ENCODE measurements at places on chromosomes 13 and 19.

DNA sequence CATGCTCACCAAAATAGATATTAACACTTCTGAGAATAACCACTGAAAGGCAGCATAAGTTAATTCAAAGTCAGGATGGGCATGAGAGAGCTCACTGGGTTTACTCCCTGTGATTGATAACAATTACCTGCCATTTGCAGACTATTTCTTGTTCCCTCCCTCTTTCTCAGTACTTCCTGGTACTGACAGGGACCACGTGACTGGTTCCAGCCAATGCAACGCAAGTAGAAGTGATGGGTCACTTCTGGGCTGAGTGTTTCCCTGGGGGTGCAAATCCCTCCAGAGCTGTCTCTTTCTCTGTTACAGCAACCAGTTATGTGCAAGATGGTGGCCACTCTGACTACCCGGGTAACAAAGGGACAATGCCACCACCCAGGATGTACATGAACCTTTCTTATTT is 118.8 kb downstream of the EFNB2 start:
- DNase-seq: no peak

DNA sequence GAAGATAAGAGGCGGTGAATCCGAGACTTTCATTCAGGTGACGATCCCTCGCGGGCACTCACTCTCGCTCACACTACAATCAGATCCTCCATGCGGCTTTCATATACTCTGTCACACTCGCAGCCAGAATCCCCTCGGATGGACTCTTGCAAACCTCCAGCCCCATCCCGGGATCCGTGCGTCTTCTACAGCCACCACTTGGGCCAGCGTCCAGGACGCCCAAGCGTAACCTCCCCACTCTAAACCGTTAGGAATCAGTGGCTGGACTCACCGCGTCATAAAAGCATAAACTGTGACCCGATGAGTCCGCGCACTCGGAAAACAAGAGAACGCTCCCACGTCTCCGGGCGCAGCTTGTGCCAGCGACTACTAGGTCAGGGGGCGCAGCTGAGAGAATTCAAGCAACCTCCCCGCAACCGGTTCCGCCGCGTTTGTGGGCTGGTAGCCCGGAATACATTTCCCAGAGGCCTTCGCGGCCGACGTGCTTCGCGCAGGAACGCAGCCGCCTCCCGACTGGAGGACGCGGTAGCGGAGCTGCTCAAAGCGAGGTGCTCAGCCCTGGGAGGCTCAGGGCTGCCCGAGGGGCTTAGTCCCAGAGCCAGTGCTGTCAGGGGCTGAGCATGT is 27.6 kb downstream of the ZNF607 start:
- DNase-seq: no peak

DNA sequence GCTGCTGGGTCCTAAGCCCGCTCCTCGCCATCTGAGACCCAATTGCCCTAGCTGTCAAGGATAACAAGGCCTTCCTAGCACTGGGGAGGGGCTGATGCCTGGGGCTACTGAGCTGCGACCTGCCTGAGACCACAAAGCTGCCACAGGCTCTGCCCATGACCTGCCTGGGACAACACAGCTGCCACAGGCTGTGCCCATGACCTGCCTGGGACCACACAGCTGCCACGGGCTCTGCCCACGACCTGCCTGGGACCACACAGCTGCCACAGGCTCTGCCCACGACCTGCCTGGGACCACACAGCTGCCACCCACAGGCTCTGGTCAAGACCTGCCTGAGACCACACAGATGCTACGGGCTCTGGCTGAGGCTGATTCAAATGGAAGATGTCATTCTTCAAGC is 54.8 kb downstream of the EPS15L1 start:
- no peak for DNase-seq

- no peak for DNase-seq
Measured at GRCh38 chr13:110106726-110107125, 200.2 kb downstream of the COL4A1 start.

DNA sequence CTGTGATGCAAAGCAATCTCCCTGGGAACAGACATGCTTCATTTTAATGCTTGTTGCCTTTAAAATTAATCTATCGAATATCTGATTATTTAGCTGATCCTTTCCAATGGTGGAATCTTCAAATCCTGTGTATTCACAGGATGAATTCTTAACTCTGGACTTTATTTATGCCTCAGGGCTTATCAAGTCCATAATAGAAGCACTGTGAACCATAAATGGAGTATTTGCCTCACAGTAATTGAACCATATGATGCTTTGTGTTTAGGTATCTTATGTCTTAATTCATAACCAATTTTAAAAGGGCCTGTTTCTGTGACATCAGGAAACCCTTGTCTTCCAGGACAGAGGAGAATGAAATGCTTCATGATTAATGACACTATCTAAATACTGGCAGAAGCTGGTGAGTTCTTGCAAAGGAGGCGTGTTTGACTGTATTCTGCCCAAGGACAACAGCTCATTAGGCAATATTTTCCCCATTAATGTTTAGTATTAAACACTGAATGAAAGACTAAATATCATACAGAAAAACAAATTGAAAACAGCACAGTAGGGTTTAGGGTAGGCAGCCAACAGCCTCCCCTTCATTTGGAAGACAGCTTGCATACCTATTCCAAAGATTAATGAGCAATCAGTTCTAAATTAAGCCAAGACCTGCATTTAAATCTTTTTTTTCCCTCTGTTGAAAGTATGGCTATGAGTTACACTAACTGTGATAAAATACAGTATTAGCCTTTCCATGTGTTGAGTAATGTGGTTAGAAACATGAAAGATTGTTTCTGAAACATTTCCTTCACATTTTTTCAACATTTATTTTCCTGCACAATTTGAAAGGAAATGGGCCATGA is 709.4 kb downstream of the PCDH9 start:
- DNase-seq: no peak

- no peak for DNase-seq
Measured at GRCh38 chr13:112057736-112058518, 9.0 kb upstream of the SOX1 start.

DNA sequence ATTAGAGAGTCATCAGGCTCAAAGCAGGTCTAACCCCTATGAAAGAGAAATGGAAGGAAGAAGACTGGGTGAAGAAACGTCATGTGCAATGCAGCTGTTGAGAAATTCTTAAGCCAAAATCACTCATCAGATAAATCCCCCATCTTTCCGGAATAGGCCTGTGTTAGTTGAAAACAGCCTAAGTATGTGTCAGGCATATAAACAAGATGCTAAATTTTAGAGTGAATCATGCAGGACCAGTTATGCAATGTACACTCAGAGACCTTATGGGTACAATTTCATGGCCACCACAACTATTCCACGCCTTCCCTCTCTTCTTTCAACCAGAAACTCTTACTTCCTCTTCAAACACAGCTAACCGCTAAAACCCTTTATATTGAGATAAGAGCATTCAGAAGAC is 717.7 kb upstream of the ATXN8OS start:
- DNase-seq: peak; percentile 92

DNA sequence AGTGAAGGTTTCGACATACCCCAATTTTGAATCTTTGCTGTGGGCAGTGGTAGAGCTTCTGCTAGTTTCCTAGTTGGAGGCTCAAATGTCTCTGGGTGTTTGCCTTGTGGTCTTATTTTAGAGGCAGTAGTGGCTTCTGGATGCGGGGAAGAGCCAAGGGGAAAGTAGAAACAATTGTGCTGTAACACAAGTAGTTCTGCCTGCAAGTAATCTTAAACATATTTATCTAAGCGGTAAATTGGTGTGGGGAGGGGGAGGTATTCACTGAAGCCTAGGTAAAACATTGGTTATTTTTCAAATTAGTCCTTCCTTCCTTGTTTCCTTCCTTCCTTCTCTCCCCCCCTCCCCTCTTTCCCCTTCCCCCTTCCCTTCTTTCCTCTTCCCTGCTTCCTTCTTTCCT is at the start of gene PCDH20:
Gene PCDH20 (minus strand): TSS at position 101 of the 400 bp plus-strand sequence. CDS start 691 bp downstream, outside the sequence.
- DNase-seq: peak; percentile 22

DNA sequence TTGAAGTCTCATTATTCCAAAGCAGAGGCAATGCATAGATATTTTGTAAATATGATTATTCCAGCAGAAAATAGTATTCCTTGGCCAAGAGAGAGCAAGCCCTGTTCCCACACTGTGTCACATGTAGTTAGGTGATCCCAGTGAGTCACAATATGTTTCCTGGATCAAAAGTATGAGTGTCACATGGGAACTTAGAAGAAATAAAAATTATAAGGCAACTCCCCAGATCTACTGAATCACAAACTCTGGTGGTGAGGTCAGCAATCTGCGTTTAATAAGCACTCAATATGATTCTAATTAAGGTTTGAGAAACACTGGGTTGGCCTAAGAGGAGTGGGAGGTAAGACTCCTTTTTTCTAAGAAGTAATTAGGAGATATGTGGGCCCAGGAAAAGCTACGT is 1504.5 kb upstream of the PCDH20 start:
- no peak for DNase-seq

DNA sequence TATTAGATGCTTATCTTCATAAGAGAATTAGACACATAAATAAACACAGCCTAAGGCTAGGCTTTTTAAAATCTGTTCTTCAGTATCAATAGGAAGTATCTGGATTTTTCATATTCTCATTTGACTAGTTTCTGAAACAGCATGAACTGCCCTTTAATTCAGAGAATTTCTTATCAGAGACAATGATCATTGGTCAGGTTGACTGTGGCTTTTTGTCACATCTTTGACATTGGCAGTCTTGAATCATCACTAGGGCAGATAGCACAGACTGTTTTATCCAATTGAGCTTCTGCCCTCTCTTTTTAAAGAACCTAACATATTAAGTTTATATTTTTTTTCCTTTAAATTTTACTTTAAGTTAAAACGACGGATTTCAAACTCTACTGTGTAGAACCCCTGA is 59.6 kb downstream of the DPY19L3 start:
- no peak for DNase-seq

DNA sequence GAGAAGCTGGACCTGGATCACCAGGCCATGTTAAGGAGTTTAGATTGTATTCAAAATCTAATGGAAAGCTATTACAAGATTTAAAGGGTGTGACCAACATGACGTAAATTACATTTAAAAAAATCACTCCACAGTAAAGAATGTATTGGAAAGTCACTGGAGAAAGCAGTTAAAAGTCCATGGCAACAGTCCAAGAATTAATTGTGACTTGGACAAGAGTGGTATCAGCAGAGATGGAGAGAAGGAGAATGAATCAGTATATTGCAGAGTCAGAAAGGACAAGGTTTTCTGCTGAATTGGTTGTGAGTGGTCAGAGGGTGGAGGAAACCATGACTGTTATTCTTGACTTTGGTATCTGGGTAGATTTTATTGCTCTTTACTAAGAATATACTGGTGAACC is 535.1 kb upstream of the SLITRK1 start:
- DNase-seq: no peak

DNA sequence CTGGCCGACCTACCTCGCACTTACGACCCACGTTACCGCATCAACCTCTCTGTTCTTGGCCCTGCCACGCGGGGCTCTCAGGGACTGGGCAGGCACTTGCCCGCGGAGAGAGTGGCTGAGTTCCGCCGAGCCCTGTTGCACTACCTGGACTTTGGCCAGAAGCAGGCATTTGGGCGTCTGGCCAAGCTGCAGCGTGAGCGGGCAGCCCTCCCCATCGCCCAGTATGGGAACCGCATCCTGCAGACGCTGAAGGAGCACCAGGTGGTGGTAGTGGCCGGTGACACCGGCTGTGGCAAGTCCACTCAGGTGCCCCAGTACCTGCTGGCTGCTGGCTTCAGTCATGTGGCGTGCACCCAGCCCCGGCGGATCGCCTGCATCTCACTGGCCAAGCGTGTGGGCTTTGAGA is 4.2 kb downstream of the DHX34 start:
- no peak for DNase-seq

GRCh38 chr13:46329624-46330023 is 57.4 kb downstream of the RUBCNL start:
- DNase-seq: no peak

- no peak for DNase-seq
Measured at GRCh38 chr13:79456051-79456450, 24.9 kb upstream of the NDFIP2 start.

- no peak for DNase-seq
Measured at GRCh38 chr13:51122868-51123566, 11.9 kb upstream of the C13orf42 start.

DNA sequence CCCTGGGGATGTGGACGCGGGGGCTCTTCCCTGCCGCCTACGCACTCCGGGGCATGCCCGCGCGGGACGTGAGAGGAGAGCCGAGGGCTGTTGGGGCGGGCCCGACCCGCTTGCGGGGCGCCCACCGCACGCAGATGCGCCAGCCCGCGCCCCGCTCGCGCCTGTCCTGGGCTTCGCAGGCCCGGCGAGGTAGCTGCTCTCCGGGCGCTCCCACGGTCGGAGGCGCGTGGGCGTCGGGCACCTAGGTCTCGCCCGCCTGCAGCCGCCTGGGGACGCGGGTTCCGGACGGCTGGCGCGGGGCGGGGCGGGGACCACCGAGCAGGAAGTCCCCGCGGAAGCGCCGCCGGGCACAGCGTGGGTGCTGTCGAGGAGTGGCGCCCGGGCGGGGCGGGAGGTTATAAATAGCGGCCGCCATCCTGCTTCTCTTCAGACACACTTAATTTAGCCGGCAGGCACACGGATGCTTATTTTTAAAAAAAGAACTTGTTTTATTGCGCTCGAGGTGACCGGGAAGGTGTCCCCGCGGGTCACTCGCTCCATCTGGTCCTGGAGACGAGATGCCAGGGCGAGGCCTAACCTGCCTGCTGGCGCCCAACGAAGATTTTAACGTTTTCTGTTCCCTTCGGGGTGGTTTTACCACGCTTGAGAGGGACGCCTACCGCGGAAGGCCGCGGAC is 561 bp upstream of the GJA3 start:
- no peak for DNase-seq

GRCh38 chr13:84864341-84864740 is 934.9 kb downstream of the SLITRK6 start:
- DNase-seq: no peak

DNA sequence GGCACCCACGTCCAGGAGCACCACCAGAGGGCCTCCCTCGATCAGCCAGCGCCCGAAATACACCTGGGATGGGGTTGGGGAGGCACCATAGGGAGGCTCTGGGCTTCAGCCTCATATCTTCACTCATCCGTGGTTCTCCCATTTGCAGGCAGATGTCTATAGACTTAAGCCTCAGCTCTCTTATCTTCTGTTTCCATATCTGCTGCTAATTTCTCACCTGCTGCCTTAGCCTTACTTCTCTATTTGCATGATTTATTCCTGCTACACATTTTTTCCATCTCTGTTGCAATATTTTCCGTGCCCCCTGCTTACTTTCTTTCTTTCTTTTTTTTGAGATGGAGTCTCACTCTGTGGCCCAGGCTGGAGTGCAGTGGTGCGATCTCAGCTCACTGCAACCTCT is 5.8 kb downstream of the GYS1 start:
- DNase-seq: no peak

- no peak for DNase-seq
Measured at GRCh38 chr13:46473806-46474205, 79.2 kb upstream of the LRCH1 start.

All from Kasumi-1 (cell line).